ENCODE measurements at places on chromosomes 12 and 14. TPM values are rescaled to one million over a fixed set of nuclear protein-coding genes. Genes with fewer than 3 reads are reported as not detected.

The BDKRB1 gene
- 3.0 TPM for total RNA-seq

The OR6C68 gene
- total RNA-seq, result not detected

The GATC gene
- 26.2 TPM for total RNA-seq

The REM2 gene
- total RNA-seq, result 0.16 TPM

The TPPP2 gene
- not detected for total RNA-seq

The PTCSC3 gene
- total RNA-seq, result not detected

The ITGA7 gene
- 36.0 TPM for total RNA-seq

The P3H3 gene
- total RNA-seq, result 40.1 TPM

The GPR162 gene
- 6.4 TPM for total RNA-seq

The LYZ gene
- total RNA-seq, result 33.0 TPM

The KLRG1 gene
- total RNA-seq, result 3.8 TPM

The GPR137C gene
- 14.0 TPM for total RNA-seq

The PZP gene
- 1.7 TPM for total RNA-seq

The NRXN3 gene
- 3.9 TPM for total RNA-seq

The GSC gene
- 0.79 TPM for total RNA-seq

The C12orf54 gene
- total RNA-seq, result 1.5 TPM

DNA sequence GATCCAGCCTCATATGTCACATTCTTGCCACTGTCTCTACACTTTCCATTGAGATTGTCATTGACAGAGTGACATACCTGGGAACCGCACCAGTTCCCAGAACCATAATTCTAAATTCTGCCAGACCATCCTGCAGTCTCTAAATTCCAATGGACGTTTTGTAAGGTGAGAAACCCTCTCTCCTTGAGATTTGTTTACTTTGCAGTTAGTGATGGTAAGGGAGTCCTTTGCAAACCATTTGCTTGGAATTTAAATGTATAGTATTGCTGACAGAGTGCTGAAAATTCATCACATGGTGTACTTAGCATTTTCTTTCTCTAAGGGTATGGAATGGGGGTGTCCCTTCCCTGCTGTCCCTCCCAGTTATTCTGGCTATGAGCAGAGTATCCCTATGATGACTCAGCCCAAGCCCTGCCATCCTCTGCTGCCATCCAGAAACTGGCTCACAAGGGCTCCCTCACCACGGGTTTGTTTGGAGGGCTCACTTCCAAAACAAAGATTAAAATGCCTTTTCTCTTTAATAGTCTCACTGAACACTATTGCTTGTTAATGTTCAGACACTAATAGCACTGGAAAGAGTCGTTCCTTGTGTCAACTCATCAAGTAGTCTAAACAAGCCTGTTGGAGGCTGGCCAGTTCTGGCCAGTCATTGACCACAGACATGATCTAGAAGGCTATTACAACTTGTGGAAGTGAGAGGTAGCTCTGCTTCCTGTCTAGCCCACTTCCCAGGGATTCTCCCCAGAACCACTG is 129.0 kb upstream of the HMGA2 start:
- DNase-seq, result peak; percentile 25

GRCh38 chr14:99571303-99571986 is 32.6 kb downstream of the CCDC85C start:
- no peak for DNase-seq

DNA sequence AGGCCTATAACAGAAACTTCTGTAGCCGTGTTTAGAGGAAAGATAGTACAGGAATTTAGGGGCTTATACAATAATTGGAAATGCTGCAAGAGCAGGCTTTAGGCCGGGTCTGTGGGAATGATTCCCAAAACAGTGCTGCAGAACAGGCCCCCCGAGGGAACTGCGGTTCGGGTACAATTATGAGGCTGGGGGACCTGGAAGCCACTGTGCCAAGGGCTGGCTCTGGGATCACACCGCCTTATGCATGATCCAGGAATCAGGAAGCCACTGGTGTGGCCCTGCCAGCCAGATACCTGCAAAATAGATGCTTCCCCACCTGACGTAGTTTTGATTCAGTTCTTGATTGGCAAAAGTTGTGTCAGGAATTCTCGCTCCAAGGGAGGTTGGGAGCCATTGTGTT is 55.4 kb downstream of the CACNA1C start:
- no peak for DNase-seq

GRCh38 chr14:34211732-34212131 is 250.3 kb downstream of the SPTSSA start:
- no peak for DNase-seq

DNA sequence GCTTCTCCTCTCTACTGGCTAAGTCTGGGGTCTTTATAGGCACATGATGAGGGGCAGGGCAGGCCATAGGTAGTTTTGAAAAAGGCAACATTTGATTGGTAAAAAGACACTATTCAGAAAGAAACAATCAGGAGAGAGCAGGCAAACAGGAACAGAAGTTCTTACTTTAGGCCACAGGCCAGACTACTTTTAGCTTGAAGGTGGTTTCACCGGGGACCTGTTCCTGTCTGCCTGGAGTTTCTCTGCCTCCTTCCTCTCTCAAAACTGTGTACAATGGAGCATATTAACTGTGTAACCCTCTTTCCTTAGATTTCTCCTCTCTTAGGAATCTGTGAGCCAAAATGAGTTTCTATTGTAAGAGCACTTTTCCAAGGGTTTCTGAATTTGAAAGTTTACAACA is 167.9 kb upstream of the AVPR1A start:
- DNase-seq, result no peak

- no peak for DNase-seq
These were observed 2.8 kb downstream of the CPM start for GRCh38 chr12:68930178-68930577.

DNA sequence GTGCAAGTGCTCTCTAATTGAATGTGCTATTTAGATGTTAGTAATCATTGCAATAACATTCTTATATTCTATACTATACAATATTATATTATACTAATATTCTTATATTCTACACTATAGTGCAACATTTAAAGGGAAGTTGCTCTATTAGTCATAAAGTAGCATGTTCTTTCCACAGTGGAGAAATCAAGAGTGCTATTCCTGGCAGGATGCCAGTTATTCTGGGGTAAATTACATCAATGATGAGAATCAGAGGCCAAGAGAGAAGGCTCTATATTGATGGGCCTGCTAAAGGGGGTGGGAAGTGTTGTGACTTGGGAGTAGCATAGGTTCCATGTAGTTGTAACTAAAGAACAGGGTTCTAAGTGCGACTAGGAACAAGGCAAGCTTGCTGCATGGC is 121.5 kb downstream of the SLC15A5 start:
- DNase-seq, result no peak

DNA sequence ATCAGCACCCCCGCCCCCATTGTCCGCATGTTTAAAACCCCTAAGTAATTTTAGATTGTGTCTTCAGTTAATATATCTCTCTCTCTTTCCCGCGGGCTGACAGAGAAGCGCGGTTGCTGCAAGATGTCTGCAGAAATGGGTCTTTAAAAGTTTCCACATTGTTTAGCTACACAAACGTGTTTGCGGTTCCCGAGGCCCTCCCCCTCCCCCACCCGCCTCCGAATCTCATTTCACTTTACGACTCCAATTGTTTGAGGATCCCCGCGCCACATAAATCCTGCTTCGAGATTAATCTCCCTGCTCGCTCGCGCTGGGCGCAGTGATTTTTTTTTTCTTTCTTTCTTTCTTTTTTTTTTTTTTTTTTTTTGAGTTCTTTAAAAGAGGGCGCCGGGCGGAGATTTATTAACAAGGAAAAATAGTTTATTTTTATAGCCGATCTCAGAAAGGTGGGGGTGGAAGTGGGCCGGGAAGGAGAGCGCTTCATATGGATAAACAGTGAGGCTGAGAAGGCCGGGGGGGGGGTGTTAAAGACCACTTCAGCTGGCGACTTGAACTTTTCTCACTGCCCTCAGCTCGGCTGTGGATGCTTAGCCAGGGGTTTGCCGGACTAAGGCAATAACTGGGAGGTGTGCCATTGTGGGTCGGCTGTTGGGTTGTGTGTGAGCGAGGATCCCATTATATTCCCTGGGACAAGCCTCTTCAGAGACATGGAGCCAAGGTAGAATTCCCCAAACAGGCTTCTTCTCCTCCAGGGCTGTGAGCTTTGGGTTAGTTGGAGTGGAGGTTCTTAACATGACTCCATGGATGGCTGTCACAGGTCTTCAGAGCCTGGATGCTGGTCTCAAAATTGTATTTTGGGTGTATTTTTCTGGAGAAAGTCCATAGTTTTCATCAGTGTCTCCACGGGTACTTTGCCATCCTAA is 39.7 kb upstream of the TBX5 start:
- DNase-seq, result no peak

DNA sequence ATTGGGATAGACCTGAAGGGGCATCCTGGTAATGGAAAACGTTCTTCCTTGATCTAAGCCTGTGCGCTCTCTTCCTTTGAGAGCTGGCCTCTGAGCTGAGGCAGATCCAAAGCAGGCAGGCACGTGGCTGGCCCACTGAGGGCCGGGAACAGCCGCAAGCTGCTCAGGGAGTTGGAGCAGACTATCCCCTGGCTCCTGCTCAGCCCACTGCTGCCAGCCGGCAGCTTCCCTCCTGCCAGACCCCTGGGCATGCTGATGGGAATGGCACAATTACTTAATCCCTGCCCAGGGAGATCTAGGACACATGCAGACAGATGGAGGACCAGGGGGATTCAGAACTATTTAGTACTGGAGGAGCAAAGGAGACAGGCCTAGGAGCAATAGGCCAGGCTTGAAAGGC is 14.4 kb downstream of the NEUROD4 start:
- DNase-seq, result no peak

- no peak for DNase-seq
These were observed 86.2 kb downstream of the HELB start for GRCh38 chr12:66388517-66388916.

- DNase-seq, result no peak
These were observed 27.0 kb downstream of the GPR135 start for GRCh38 chr14:59438195-59438647.

GRCh38 chr12:106195621-106196027 is 52.2 kb downstream of the CKAP4 start:
- DNase-seq, result no peak

- DNase-seq, result no peak
These were observed 414.8 kb upstream of the LMO3 start for GRCh38 chr12:17020765-17021164.

DNA sequence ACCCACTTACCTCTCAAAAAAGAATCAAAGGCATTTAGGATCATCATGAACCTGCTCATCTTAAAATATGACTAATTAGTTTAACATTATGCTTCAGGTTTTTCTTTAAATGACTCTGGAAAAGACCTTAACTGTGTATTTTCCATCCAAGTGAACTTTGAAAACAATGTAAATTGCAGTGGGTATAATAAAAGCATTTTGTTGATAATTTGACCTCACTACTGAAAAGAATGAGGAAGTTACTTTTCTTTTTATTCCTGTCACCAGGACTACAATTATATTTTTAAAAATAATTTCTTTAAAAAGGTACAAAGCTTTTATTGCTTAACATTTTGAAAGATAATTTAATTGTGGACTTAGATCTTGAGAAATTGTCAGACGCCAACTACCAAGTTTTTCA is 249.9 kb downstream of the ALX1 start:
- no peak for DNase-seq

GRCh38 chr14:106141242-106142220 is 615.1 kb downstream of the TMEM121 start:
- DNase-seq, result no peak

- no peak for DNase-seq
These were observed 939 bp downstream of the TGFB3 start for GRCh38 chr14:75980856-75981255.

- no peak for DNase-seq
These were observed 15.1 kb downstream of the RNF41 start for GRCh38 chr12:56206452-56207166.

- DNase-seq, result no peak
These were observed 159.9 kb upstream of the FRMD6 start for GRCh38 chr14:51491776-51492175.

DNA sequence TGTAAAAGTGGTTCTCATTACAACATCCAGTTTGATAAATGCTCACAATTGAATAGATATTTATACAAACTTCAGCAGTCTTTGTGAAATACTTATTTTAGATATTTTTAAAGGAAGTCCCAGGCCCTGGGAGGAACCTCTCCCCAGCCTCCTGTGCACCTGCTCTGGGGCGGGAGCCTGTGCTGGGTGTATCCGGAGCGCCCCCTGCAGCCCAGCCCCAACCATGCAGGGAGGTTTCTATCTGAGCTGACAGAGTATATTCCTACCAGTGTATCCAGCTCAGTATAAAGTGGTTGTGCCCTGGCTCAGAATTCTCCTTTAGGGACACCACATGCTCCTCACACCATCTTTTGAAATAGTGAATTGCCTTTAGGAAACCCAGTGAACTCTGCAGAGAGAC is 851.8 kb downstream of the TMEM121 start:
- no peak for DNase-seq

- no peak for DNase-seq
These were observed 168.6 kb downstream of the ALX1 start for GRCh38 chr12:85448548-85449139.

DNA sequence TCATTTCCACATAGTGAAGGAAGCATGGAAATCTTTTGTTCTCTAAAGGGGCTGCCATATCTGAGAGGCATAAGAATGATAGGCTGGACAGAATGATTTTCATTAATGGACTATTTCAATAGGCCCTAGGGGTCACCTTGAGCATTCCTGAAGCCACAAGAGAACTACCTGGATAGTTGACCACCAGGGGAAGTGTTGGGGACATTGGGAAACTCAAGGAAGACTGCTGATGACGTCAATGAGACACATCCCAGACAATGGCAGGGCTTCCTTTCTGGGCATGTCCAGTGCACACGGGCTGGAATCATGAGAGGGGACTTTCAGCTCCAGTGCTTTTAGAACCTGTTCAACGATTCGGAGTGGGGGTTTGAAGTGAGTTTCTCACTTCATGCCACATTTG is 48.8 kb upstream of the CHST11 start:
- no peak for DNase-seq

DNA sequence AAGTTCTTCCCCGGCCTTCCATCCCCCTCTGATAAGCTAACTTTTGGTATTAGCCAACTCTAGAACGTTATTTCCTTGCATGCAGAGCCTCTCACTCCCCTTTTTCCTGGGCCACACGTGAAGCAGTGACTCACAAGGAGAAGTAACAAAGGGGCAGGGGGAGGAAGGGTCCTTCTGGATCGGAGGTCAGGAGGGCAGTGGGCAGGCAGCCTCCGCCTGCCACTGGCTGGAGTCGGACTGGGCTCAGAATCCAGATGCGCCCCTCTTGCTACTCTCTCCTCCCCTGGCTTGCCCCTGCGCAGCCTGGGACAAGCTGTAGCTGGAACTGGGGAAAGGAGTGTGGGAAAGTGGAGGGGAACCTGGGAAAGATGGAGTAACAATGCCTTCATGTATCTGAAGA is 55.0 kb downstream of the TPCN1 start:
- no peak for DNase-seq

- no peak for DNase-seq
These were observed 115.9 kb downstream of the MED13L start for GRCh38 chr12:116161588-116161987.

GRCh38 chr12:2669560-2669959 is 125.2 kb upstream of the FKBP4 start:
- DNase-seq, result no peak

GRCh38 chr12:122965851-122966742 is at the start of gene ABCB9:
ABCB9 (minus strand) TSS chr12:122966463; CDS start chr12:122960235, 6,228 bp downstream.
- DNase-seq, result peak; percentile 81

- DNase-seq, result no peak
These were observed 326.8 kb upstream of the RTL1 start for GRCh38 chr14:101230161-101230850.

Measured in urinary bladder (tissue), 4 donors.